ENCODE measurements at places on chromosomes 1 and 21.

GRCh38 chr21:37671381-37671780 lies 244.9 kb downstream of the KCNJ6 start:
- no peak for DNase-seq

- no peak for DNase-seq
Observed at GRCh38 chr1:99645203-99645602, 710 bp upstream of the PALMD start.

- no peak for DNase-seq
Observed at GRCh38 chr1:157312082-157312812, 174.1 kb upstream of the ETV3 start.

DNA sequence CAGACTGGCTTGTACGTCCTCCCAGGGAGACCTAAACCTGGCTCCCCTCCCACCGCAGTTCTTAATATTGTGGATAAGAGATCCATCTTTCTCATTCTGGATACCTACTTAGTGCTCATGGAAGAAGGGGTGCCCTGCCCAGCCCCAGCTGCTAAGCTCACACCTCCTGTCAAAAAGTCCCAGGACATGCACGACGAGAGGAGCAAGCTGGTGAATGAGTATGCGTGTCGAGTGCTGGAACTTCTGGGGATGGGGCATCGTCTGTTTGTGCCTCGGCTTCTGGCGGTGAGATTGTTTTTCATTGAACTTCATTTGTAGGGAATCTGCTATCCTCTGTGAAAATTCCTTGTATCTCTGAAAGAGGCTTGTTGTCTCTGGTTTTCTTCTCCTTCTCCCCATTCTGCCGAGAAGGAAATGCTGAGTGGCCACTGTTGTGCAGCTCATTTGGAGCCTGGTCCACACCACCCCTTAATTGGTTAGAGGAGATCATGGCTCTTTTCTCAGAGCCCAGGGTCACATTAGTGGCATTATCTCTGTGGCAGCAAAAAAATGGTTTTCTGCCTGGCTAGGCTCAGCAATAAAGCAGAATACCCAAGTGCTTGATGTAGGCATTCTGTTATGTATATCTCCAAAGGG lies 199.4 kb upstream of the CACYBP start:
- no peak for DNase-seq

DNA sequence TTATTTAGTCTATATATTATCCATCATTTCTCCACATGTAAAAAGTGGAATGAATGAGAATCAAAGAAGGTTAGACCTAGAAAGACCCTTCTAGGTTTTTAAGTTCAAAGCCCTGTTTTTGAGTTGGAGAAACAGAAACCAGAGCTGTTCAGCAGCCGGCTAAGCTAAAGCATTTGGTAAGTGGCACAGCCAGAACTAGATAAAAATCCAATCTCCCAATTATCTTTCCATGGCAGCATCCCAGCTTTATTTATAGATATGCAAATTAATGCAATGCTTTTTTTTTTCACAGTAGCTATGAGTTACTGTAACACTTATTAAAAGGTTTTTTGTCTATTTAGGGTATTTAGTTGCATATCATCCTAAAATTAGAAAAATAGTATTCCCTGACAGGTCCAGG lies 85.1 kb downstream of the NIBAN1 start:
- no peak for DNase-seq

GRCh38 chr1:119003413-119004128 lies 15.4 kb upstream of the TBX15 start:
- DNase-seq = no peak

GRCh38 chr1:115426231-115426771 lies 88.3 kb upstream of the NGF start:
- DNase-seq = no peak

- DNase-seq = no peak
Observed at GRCh38 chr1:94379615-94380014, 38.6 kb upstream of the ABCD3 start.

DNA sequence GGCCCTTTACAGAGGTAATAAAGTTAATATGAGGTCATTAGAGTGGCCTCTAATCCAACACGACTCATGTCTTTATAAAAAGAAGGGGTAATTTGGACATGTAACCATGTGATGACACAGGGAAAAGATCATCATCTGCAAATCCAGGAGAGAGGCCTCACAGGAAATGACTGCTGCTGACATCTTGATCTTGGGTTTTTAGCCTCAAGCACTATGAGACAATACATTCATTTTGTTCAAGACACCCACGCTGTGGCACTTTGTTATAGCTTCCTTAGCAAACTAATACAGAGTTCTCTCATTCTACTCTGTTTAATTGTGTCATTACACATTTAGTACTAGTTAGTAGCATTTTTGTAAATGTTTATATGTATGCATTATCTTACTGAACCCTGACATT lies 64.0 kb upstream of the RUNX1 start:
- no peak for DNase-seq
